Sigmoid colon (tissue), 7 donors: ENCODE measurements at places on chromosomes 2 and 18.

- DNase-seq = no peak
Observed at GRCh38 chr2:203678971-203679370, 27.5 kb upstream of the CD28 start.

- no peak for DNase-seq
Observed at GRCh38 chr2:217167531-217167930, 307.7 kb upstream of the TNP1 start.

DNA sequence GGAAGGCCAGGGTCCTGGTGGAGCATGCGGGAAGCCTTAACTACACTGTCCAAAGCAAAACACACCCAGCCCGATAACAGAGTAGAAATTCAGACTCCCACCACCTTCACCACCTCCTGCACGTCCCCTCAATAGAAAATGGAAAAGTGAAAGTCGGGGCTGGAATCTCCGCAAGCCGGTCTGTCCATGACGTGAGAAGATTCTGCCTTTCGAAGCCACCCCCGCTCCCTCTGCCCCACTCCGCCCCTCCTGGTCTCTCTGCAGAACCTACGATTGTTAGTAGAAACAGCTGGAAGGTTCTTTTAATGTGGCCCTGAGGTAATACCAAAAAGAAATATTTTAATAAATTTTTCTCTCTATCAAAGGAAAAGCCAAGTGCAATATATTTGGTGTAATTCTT lies 116.4 kb downstream of the GBX2 start:
- DNase-seq = no peak

GRCh38 chr18:50231621-50232020 lies 34.7 kb downstream of the CFAP53 start:
- no peak for DNase-seq

DNA sequence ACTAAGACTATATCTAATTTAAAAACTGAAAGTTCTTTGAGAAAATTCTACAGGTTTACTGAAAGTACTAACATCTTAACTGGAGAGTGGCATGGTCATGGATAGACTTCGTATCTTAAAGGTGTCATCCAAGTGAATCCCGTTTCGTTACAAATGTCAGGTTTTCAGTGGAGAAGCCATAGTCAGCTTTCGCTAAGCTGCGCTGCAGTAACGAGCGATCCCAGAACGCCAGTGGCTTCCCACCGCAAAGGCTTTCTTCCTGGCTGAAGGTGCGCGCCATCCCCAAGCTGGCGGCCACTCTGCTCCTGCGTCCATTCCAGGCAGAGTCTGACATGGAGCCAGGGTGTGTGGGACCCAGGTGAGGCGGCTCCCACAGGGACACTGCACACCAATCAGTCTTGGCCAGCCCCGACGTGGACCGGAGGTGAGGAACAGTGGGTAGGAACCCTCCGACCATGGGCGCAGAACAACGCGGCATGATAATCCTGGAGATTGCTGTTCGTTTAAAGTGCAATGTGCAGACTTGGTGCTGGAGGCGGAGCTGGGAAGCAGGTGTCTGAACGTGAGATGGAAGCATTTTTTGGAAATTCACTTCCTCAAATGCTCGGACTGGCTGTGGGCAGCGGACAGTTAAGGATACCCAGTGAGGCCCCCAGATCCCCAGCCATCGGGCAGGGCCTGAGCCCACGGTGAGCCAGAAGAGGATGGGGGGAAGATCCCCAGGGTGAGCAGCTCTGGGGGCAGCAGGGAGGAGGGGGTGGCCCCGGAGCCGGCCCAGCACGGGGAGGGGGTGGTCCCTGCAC lies 27.8 kb upstream of the KCNG2 start:
- DNase-seq = peak; percentile 47

- DNase-seq = no peak
Observed at GRCh38 chr2:122231296-122231695, 475.8 kb downstream of the TSN start.

DNA sequence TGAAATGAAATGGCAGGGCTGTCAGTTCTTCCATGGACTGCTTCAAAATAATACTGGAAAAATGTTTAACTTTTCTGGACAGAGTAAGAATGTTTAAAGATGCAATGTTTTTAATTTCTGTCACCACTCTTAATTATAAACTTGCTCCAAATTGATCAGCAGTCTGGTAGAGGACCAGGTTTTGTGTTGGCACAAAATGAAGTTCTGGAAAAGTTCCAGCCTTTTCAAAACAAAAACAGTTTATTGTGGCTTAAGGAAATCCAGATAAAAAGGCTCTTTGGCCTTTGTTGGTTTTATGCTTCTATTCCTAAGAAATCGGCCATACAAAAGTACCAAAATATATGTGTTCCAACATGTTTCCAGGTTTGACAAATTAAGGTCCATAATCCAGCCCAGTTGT lies 48.8 kb downstream of the PTRHD1 start:
- no peak for DNase-seq

GRCh38 chr18:60568220-60568619 lies 195.6 kb upstream of the MC4R start:
- no peak for DNase-seq

- no peak for DNase-seq
Observed at GRCh38 chr2:143706354-143706753, 577.1 kb downstream of the ARHGAP15 start.

DNA sequence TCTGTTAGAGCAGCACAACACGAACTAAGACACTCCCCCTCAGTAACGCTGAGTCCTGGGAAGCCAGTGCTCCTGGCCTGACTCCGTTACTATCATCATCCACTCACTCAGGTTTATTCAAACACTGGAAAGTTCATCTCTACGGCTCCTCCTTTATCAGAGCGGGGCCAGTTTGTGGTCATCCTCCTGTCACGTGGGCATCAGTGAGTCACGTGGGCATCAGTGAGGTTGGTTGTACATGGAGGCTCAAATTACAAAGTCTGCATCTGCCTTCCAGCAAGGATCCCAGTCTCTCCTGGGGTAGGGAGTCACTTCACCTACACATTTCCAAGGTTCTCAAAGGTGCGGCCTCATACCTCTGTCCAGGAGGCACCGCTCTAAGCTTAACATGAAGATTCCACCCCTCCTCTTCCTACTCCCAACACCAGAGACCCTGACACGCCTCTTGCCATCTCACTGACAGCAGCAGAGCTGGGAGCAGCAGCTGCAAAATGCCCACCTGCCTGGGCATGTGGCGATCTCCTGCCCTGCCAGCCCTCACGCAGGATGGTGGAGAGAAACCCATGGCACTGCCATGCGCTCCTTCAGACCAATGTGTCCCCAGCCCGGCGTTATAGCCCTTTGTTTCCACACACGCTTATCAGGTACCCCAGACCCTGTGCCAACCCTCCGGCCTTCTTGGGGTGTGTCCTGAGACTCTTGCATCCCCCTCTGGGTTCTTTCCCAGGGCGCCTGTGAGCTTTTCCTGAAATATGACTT lies 99.2 kb upstream of the PTPRM start:
- no peak for DNase-seq

DNA sequence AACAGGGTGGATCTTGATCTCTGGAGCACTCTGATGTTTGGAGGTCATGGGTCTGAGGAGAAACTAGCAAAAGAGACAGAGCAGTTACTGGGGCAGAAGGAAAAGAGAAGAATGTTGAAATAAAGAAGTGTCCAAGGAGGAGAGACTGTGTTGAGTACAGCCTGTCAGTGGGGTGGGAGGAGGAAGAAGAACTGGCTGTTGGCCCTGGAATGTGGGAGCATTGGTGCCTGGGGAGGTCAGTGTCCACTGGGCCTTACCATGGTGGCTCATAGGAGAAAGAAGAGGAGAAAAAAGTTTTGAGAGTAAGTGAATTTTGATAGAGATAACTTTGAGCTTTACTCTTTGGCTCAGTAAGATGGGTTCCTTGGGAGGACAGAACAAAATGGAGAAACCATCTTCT lies 499.0 kb downstream of the TXNL1 start:
- no peak for DNase-seq

GRCh38 chr2:201472411-201472810 lies 20.9 kb downstream of the STRADB start:
- no peak for DNase-seq

DNA sequence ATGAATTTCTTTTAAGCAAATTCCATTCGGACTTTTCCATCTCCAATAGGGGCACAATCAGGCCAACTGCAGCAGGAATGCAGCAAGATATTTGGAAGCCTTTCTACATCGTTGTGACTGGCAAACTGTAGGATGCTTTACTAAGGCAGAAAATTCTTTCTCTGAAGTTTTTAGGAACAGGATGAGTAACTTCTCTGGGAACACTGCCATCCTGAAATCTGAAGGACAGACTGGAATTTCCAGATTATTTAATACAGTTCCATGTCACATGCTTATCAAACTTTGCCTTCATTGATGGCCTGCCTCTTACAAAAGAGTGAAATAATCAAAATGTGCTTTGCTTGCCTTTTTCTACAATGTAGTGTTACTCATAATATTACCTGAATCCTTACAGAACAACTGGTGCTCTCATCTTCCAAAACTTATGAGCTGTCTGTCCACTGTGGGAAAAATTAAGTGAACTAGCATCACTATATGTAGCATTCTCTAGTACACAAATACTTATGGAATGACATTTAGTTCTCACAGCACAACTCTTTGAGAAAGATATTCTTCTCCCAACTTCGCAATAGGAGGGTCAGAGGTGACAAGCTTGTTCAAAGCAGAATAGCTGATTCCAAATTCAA lies 32.0 kb upstream of the MAP2 start:
- DNase-seq = no peak

- no peak for DNase-seq
Observed at GRCh38 chr2:175567435-175568061, 386.0 kb upstream of the ATP5MC3 start.

- no peak for DNase-seq
Observed at GRCh38 chr2:217218269-217219163, 358.7 kb upstream of the TNP1 start.

DNA sequence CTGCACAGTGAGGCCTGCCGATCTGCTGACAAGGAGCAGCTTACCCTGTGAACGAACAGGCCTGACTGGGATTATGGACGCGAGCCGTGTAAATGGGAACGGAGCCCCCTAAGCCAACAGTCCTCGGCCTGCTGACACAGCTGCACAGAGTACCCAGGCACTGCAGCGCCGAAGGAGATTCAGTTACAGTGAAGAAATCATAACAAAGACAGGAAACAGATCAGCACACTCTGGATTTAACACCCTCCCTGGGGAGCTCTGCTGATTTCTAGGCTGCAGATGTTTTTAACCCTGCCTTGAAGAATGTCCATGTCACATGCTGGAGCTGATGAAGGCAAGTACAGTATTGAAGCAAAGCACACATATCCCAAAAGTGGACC lies 43.4 kb downstream of the COLEC12 start:
- DNase-seq = peak; percentile 82

DNA sequence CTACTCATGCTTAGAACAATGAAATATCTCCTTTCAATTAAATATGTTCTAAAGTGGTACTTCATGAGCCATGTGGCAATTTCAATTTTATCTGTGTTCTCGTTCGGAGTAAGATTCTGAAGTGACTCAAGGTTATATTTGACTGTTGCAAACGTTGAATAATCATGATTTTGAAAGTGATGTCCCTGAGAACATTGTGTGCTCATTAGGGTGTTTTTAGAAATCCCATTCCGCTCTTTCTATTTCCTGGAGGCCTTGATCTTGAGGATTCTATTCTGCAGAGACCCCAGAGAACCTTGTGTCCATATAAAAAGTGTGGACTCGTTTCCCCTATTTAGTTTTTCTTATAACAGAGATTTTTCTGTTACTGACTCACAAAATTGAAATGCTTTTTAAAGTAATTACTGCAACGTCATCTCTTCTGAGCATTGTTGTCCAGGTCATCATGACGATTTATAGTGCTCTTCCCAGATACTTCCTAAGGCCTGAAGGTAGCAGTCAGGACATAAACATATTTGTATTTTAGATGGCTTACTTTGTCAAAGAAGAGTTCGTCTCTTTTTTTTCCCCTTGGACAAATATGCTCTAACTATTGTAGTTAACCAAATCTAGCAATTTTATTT lies 27.2 kb downstream of the IL1R2 start:
- no peak for DNase-seq

DNA sequence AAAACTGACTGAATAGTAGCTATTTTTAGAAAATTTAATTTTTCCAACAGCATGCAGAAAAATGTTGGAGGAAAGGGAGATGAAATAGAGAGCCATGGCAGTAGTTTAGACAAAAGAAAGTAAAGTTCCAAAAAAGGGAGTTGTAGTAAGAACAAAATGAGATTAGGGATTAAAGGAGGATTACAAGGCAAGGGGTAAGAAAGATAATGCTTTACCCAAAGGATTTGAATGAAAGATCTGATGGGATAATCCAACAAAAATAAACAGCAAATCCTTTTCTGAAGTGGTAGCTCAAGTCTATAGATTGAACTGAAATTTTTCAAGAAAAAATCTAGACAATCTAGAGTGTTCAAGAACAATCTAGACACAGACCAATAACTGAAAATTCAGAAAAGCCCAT lies 644.3 kb upstream of the FSHR start:
- DNase-seq = no peak

DNA sequence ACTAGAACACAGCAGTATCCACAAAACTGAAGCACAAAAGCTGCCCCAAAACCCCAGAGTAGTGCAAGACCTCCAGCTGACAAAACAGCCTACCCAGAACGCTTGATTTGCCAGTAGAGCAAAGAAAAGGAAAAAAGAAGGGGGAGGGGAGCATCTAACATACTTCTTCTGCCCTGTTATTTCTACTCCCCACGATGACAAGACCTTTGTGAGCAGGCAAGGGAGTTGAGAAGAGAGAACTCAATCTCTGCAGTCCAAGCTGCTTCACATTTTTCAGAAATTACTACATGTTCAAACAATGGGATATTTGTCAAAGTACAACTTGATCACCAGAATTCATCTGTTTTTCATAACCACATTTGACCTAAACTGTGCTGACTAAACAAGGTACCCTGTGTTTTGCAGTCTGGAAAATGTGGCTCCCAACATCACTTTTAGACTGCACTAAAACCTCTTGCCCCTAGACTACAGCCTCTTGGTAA lies 286.7 kb downstream of the EXOC6B start:
- DNase-seq = no peak

DNA sequence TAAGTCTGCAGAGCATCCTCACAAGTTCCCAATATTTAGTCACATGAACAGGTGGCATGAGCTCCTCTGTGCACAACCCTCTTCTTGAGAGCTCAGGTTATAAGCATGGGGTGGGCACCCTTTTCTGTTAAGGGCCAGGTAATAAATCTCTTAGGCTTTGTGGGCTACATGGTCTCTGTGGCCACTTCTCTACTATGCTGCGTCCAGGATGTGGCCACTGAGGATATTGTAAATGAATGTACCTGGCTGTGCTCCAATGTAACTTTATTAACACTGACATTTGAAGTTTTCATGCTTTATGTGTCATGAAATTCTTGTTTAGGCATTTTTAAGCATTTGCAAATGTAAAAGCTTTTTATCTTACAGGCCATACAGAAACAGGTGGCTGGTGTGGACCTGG lies 116.8 kb upstream of the ST6GAL2 start:
- no peak for DNase-seq
